ENCODE measurements at places on chromosomes 12 and 14.

GRCh38 chr14:71487941-71488340 is 444.3 kb upstream of the RGS6 start:
- DNase-seq = no peak

DNA sequence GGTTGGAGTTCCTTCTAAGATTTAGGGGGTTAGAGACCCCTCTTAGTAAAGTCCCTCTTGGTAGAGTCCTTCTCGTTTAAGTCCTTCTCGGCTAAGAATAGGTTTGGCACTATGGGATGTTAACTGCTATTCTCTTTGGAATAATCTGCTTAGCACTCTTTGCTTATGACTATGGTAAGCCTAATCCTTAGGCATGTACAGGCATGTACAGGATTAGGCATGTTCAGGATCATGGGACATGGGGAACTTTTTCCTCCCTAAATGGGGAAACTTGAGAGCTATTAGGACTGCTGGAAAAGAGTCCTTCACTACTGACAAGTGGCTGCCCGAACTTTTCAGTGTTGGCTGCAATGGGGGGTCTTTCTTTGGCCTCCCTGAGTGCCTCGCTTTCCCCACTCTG is 193.3 kb downstream of the TMEM117 start:
- no peak for DNase-seq

DNA sequence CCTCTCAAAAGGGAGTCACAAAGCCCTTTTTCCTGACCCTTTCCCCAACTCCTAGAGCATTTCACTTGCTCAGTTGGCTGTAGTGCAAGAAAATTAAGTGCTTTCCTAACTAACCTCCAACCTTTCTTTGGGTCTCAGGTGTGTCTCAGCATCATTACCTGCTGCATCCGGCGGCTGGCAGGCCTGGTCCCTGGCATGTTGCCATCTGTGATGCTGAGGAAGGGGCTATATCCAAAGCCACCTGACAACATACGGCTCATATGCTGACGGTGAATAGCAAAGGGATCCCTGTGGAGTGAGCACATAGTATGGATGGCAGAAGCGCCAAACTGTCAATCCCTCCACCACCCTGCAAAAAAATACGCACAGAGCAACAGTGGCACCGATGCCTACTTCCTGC is 1.2 kb downstream of the MLF2 start:
- DNase-seq = no peak

DNA sequence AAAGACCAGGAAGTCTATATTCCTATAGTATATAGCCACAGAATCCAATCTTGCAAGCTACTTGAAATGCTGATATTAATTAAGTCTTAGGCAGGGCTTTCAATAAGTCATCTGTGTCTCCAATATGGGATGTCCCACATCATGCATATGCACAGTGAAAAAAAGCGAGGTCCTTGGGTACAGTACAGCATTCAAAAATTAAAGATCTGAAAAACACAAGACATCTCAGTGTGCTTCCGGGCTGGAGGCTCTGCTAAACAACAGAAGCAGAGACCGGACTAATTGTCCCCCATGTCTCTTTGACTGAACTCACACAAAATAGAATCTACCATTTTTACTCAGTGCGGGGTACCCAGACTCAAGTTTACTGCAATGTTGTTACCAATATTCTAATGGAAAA is 156.0 kb downstream of the DAD1 start:
- no peak for DNase-seq

- no peak for DNase-seq
Observed at GRCh38 chr14:97331526-97331925, 534.3 kb downstream of the VRK1 start.

DNA sequence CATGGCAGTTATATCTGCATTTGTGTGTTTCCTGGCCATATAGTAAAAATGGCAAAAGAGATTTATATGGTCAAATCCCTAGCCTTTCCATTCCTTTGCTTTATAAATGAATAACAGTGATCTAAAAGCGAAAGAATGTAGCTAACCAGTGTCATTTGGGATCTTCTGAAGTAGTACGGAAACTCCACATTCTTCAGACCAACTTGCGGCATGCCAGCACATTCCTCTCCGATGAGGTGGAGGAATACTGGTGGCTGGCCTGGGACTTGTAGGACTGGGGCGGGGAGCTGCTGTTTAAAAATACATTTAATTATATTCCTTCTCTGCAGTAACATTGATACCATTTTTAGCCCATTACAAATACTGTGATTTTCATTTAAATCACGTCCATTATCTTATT is 85.3 kb downstream of the SAMD4A start:
- peak; percentile 100 for DNase-seq

- no peak for DNase-seq
Observed at GRCh38 chr12:78385541-78385940, 479.0 kb upstream of the SYT1 start.

GRCh38 chr12:3085341-3086139 is 8.4 kb downstream of the TSPAN9 start:
- no peak for DNase-seq

- no peak for DNase-seq
Observed at GRCh38 chr14:54756656-54757392, 145.8 kb downstream of the GCH1 start.

- no peak for DNase-seq
Observed at GRCh38 chr12:68303850-68304249, 28.3 kb downstream of the MDM1 start.

DNA sequence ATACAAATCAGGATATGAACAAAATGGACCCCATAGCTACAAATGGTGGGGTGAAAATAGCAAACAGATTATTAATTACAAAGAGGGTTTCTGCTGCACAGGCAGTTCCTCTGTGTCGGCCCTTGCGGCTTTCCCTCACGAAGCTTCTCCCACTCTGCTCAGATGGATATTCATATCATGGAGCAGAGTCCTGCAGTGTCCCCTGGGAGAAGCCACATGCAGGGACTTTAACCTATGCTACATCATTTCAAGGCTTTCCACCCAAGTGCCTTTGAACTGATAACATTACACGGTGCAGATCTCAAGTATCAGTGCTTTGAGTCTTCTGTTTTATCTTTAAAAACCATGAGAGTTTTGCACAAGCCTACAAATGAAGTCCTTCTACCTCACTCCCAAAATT is 229.1 kb downstream of the PPM1H start:
- no peak for DNase-seq

- DNase-seq = no peak
Observed at GRCh38 chr12:46470036-46470627, 97.6 kb upstream of the SLC38A2 start.

Measured in non-pigmented ciliary epithelial cell (primary cell).